Activated T-cell treated with anti-CD3 and anti-CD28 coated beads for 24 hours (primary cell): ENCODE measurements at places on chromosomes 5 and 9.

DNA sequence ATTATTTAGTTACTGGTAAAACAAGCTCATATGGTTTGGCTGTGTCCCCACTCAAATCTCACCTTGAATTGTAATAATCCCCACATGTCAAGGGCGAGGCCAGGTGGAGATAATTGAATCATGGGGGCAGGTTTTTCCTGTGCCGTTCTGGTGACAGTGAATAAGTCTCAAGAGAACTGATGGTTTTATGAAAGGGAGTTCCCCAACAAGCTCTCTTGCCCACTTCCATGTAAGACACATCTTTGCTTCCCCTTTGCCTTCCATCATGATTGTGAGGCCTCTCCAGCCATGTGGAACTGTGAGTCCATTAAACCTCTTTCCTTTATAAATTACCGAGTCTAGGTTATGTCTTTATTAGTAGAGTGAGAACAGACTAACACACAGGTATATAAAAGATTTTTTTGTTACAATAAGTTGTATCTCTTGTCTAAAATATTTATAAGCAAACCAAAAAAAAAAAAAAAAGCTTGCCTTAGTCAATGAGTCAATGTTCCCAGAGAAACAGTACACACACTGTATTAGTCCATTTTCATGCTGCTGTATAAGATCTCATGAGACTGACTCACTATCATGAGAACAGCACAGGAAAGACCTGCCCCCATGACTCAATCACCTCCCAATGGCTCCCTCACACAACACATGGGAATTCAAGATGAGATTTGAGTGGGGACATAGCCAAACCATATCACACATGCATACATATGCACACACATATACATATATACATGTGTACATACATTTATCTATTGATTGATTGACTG is 138.3 kb downstream of the BASP1 start:
- DNase-seq = no peak

DNA sequence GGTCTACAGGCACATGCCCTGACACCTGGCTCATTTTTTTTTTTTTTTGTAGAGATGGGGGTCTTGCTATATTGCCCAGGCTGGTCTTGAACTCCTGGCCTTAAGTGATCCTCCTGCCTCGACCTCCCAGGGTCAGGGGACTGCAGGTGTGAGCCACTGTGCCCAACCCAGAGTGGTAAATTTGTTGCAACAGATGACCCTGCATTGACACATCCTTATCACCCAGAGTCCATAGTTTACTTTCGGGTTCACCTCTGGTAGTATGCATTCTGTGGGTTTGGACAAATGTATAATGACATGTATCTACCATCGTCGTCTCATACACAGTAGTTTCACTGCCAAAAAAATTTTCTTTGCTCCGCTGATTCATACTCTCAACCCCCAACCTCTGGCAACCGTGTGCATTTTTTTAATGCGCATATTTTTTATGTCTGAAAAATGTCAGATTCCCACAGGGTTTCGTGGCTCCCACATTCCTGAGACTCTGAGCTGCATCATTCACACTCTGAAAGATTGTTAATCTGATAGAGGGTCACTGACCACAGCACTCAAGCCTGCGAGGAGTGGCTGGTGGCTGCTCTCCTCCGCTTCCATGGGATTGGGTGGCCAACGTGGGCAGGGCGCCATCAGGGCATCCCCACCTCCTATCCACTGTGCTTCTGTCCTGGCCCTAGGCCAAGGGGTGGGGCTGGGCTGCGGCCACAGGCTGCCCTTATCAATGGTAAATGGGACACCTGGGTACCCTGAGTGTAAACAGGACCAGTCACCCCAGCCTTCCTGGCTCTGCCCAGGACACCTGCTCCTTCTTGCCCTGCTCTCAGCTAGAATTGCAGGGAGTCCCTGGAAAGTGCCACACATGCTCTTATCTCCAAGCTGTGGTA is 9.6 kb downstream of the NDST1 start:
- no peak for DNase-seq

- no peak for DNase-seq
Observed at GRCh38 chr9:116191576-116192415, 38.2 kb downstream of the PAPPA start.

DNA sequence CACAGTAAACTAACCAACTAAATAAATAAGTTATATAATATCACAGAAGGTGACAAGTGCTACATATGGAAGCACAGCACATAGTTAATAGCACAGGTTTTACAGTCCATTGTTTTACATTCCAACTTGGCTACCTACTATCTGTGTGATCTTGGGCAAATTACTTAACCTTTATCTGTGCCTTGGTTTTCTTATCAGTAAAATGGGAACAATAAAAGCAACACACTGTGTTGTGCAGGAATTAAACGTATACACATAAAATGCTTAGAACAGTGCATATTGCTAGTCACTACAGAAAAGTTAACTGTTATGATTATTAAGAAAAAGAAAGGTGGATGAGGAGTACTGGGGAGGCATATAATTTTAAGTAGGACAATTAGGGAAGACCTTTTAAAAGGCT is 42.8 kb upstream of the GOLGA1 start:
- DNase-seq = no peak

- no peak for DNase-seq
Observed at GRCh38 chr5:95048628-95049027, 236.3 kb downstream of the MCTP1 start.

- DNase-seq = no peak
Observed at GRCh38 chr9:136899196-136899595, 12.9 kb downstream of the TRAF2 start.
